ENCODE measurements at places on chromosomes 2 and 18. TPM values are rescaled to one million over a fixed set of nuclear protein-coding genes. Genes with fewer than 3 reads are reported as not detected.

GRCh38 chr2:23273786-23274185 lies 111.2 kb upstream of the KLHL29 start:
- DNase-seq: no peak

- no peak for DNase-seq
Measured at GRCh38 chr2:160221391-160222276, 21.6 kb upstream of the ITGB6 start.

- DNase-seq: no peak
Measured at GRCh38 chr2:181683518-181684453, 3.5 kb upstream of the NEUROD1 start.

Gene GNAL
- total RNA-seq: 0.04 TPM

DNA sequence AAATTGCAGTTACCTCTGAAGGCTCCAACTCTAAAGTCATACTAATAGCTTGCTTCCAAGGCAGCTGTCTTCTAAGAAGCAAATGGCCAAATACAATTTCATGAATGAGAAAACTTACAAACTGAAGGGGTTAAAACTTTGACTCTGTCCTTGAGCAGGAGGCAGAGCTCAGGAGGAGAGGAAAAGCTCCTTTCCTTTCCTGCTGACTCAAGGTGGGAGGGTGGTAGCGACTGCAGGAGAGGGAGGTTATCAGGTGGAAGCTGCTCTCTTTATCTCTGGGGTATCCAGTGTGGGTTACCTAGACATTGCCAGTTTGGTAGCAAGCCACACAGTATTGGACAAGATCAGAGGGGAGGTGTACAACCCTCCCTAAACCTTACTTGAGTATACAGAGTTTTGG lies 2.7 kb upstream of the EFEMP1 start:
- no peak for DNase-seq

Gene GRB14
- total RNA-seq: not detected

Gene DUSP2
- 237 TPM for total RNA-seq

GRCh38 chr2:38381381-38382143 lies 4.5 kb upstream of the ATL2 start:
- no peak for DNase-seq

DNA sequence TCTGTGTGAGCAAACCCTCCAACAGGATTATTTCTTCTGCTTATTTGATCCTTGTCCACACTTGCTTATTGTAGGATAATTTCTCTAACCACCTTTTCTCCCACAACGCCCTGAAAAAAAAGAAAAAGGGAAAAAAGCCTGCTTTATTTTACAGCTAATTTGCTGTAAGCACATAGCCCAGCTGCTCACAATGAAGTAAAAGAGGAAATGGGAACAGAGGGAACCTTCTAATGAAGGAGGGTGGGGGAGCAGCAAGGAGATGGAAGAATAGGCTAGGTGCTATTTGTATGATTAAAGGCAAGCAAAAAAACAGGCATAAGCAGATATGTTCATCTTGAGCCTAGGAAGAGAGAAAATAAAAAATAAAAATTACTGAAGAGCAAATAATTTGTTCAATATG lies 331.6 kb downstream of the TXNL1 start:
- no peak for DNase-seq

Gene FAM110C
- 0.48 TPM for total RNA-seq

GRCh38 chr2:68828887-68829708 lies 42.1 kb downstream of the BMP10 start:
- peak; percentile 85 for DNase-seq

Gene HTRA2
- total RNA-seq: 82.1 TPM

- DNase-seq: no peak
Measured at GRCh38 chr18:1014951-1015624, 110.4 kb downstream of the ADCYAP1 start.

Gene EFR3B
- total RNA-seq: 0.20 TPM

DNA sequence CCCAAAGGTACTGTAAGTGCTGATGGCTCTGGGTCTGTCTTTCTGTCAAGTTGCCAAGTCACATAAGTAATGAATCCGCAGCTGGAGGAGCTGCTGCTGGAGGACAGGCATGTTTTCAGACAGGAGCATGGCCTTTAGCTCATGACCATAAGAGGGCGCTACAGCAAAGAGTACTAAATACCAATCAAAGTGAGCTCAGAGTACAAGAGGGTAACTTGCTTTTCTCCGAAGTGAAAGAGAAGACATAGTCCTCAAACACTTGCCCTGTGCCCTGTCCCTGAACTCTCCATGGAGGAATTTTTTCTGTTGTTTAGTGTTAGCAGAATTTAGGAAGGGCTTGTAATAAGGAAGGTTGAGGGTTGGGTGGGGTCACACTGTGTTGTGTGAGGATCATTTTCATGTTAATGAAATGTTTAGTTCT lies 58.0 kb upstream of the EML6 start:
- no peak for DNase-seq

GRCh38 chr2:149200109-149200520 lies 130.3 kb upstream of the LYPD6 start:
- no peak for DNase-seq

GRCh38 chr2:240983361-240983995 lies 14.9 kb upstream of the SNED1 start:
- DNase-seq: peak; percentile 46

DNA sequence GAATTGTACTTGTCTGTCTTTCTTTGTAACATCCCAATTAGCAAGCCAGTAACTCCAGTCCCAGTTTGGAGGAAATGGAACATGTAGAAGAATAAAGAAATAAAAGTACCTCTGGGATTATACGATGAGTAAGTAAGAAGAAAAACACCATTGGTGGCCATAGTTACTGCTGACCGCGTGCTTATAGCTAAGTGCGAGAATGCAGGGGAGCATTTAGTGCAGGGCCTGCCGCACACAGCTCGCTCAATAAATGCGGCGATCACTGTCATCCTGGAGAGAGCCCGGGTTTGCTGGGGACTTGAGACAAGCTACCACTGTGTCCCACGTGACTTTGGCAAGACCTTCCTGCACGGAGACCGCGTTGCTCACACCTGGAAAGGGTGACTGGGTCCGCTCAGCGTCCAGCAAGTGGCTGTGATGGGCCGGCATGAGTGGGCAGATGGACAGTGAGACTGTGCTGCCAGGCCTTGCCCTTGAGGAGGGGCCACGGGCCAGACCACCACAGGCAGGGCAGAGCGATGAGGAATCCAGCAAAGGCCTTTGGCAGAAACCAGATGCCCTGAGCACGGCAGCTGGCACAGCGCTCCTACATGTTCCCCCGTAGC lies 54.8 kb downstream of the ADI1 start:
- DNase-seq: no peak

GRCh38 chr2:74183878-74184277 lies 5.2 kb upstream of the MOB1A start:
- no peak for DNase-seq

Gene SIX3
- not detected for total RNA-seq

DNA sequence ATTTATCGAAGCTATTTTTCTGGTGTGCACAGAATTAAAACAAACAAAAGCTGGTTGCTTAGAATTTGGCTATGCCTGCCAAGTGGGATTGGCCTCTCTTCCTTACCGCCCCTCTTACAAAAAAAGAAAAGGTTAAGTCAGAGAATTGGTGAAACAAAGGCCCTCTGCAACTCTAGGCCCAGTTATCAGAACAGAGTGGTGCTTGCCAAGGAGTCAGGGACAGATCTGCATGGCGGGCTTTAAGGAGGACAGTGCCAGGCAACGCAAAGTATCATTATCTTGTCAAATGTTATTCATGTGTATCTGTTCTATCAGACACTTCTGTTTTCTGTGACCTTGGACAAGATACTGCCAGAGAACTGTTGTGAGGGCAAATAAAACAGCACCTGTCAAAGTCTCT lies 78.3 kb downstream of the TGIF1 start:
- DNase-seq: no peak

Gene RBM43
- total RNA-seq: 3.4 TPM

DNA sequence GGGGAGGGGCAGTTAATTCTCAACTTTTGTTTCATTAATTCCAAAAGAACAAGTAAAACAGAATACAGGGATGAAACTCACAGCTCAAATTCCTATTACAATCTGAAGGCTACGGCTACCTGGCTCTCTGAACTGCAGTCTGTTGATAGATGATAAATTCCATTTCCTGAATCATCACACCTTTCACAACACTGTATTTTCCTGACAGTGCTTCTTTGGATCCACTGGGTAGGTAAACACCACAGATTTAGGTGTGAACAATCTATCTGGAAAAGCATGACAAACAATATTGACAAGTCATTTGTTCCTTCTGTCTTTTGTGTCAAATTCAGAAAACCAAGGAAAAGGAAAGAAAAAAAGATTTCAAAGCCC lies 843.2 kb downstream of the LRRTM4 start:
- no peak for DNase-seq

Gene METTL8
- total RNA-seq: 50.5 TPM

GRCh38 chr2:120436460-120436739 lies 90.5 kb downstream of the INHBB start:
- no peak for DNase-seq

GRCh38 chr2:182283512-182283911 lies 143.3 kb downstream of the PDE1A start:
- DNase-seq: no peak

- no peak for DNase-seq
Measured at GRCh38 chr2:167929484-167929883, 317.9 kb downstream of the STK39 start.

GRCh38 chr2:190862571-190862991 lies 18.0 kb upstream of the GLS start:
- no peak for DNase-seq

DNA sequence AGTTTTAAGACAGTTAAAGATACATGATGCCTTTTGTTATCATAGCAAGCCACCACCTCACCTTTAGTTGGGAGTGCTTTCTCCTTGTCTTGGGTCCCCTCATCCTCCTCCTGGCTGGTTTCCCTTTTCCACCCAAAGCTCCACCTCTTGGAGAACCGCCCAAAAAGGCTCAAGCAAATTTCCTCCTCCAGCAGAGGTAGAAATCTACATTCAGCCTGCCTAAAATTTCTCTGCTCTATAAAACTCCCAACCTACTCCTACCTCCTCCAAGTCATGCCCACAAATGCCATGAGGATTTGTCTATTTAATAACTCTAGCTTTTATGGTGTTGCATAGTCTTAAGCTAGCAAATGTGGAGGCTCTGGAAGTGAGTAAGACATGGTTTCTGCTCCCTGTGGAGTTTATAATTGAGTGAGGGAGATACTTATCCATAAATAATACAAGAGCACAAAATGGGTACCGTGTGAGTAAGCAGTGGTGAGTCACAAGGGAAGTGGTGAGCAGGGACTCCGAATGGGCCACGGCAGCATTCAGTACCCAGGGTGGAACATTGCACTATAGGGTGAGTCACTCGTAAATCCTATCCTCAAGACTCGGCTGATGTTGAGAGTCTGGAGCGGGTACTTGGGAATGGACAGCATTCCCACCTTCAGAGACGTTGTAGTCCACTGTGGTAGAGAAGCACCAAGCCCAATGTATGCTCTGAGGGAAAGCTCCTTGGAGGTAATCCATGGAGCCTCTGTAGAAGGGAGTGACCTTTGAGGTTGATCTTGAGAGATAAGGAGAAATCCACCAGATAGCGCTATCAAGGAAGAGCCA lies 146.3 kb downstream of the RTN4 start:
- peak; percentile 4 for DNase-seq

Gene CELF4
- total RNA-seq: not detected

Gene TXNDC2
- not detected for total RNA-seq

Gene ANKRD30BL
- total RNA-seq: not detected

GRCh38 chr2:28488858-28489575 lies 6.8 kb upstream of the PLB1 start:
- DNase-seq: no peak

GRCh38 chr2:101064505-101064867 lies 62.4 kb downstream of the RPL31 start:
- no peak for DNase-seq

DNA sequence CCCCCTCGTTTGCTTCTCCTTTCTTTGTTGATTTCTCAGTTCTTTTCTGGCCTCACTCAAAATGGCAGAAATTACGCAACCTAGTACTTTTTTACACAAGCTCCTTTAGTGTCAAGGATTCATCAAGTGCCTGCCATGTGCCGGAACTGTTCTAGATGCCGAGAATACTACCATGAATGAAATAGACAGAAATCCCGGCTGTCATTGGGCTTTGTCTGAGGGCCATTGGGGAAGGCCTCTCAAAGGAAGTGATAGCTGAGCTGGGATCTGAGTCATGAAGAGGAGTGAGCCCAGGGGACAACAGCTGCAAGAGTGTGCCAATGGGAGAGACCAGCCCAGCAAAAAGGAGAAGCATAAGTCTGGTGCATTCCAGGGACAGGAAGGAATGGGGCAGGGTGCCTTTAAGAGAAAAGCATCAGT lies 34.3 kb upstream of the PPP1CB start:
- no peak for DNase-seq

DNA sequence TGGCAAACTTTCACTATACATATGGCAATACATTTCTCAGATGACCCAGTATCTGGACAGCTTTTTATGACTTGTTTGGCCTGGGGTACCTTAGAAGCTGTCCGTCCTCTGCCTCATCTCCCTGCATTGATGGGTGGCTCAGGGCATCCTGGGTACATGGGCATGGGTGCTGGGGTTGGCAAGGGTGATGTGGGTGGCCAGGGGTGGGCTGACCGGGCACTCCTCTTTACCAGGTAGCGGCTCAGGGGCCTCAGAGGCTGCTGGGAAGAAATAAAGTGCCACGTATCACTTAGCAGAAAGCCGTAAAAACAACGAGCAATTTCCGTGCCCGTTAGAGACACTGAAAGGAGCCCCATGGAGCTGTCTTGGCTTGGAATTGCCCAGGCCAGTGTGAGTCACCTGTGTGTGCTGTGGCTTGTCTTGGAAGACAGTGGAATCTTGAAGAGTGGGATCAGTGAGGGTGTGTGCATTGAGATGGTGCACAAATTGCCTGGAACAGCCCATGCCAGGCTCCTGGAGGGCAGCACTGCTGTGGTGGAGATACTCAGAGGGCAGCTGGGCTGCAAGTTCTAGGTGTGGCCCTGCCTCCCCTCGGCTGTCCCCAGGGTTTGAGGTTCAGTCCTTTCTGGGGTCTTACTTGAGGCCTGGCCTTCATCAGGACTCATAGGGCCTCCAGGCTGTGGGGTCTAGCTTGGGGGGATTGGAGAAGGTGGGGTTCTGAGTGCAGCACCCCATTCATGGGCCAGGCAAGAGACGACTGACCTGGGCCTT lies 88.8 kb downstream of the FHOD3 start:
- DNase-seq: no peak

Measured in CD8-positive, alpha-beta memory T cell (primary cell).